ENCODE measurements at places on chromosomes 5 and 9. TPM values are rescaled to one million over a fixed set of nuclear protein-coding genes. Genes with fewer than 3 reads are reported as not detected.

PAIP1 gene
- total RNA-seq, result 121 TPM

TEX53 gene
- total RNA-seq, result not detected

CDH9 gene
- total RNA-seq, result not detected

TLE1 gene
- total RNA-seq, result 78.6 TPM

RNF224 gene
- 0.18 TPM for total RNA-seq
